ENCODE measurements at places on chromosomes 6 and 20.

GRCh38 chr6:161901740-161902426, 628.0 kb upstream of the AGPAT4 start:
- no peak for DNase-seq

DNA sequence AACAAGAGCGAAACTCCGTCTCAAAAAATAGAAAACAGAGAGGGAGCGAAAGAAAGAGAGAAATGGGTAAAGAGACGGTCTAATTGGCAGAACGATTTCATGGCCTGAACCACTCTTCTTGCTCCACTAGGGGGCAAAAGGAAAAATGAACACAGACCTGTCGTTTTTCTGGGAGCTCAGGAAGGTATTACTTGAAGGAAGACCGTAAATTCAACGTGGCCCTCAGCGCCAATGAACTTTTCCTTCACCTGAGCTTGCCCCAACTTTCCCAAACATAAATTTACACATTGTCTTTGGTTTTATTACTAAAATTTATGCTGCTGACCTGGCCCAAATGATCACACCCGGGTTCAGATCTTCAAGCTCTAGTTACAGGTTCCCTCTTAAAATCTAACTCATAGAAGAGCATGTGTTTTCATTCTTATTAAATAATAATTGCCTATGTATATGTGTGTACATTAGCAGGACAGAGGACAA, 67.3 kb downstream of the ATP9A start:
- DNase-seq: no peak

DNA sequence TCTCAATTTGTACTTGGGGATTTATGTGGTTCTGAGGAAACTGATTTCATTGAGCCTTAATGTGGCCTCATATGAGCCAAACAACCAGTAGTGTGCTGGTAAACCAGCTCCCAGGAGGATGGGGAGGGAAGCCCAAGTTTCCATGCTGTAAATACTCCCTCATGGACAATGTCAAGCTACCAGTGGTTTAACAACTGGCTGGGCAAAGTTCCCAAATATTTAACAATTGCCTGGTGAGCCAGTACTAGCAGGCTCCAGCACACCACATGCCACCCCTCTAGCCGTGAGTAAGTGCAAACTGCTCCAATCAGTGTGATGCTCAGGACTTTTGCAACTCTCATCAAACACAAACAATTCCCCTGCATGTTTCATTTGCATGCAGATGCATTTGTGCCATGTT, 19.2 kb upstream of the CDKN1A start:
- no peak for DNase-seq

DNA sequence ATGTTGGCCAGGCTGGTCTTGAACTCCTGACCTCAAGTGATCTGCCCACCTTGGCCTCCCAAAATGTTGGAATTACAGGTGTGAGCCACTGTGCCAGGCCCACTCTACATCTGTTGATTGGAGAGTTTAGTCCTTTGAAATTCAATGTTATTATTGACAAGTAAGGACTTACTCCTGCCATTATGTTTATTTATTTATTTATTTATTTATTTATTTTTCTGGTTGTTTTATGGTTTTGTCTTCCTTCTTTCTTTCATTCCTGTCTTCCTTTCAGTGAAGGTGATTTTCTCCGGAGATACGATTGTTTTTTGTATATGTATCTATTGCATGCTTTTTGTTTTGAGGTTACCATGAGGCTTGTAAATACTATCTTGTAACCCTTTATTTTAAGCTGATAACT, 602.6 kb downstream of the EPM2A start:
- no peak for DNase-seq

DNA sequence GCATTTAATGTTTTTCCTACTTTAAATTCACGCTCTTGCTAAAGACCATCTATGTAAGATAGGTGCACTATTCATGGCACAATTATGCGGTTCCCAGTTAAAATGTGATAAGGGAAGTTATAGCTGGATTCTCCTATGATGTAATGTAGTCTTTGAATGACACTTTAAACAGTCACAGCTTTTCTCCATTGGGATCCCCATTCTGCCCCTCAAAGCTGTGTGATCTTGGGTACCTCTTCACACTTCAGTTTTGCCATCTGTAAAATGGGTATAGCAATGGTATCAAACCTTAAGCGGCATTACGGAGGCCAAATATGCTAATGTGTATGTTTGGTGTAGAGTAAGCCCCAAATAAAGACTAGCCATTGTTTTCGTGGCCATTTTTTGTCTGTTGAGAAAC, 64.7 kb upstream of the ZNF217 start:
- DNase-seq: no peak

DNA sequence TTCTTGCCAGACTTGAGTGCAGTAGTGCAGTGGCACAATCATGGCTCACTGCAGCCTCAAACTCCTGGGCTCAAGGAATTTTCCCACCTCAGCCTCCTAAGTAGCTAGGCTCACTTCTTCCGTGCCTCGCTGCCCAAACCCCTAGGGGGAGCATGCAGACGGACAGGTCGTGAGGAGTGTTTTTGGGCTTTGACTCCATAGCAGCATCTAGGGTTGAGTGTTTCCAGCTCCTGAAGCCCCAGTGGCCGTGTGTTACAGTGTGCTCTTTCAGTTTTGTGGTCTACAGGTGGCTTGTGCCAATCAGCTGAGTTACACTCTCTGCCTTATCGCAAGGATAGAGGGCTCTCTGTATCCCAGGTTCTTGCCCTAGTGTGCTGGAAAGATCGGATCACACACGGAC, 33.4 kb downstream of the NCOA3 start:
- DNase-seq: no peak

DNA sequence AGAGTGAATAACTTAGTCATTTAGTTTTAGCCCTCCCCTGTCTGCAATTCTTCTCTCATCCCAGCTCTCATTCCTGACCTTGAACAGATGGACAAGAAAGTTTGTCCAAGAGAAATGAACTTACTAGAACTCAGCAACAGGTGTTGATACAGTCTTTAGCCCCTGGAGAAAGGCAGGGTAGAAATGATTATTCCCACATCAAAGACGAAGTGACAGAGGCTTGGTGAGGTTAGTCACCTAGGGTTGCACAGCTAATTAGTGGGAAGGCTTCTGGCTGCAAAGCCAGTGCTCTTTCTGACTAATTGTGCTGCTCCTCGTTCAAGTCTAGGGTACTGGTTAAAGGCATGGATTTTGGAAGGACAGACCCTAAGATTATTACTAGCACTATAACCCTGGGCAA, 4.5 kb downstream of the ZDHHC14 start:
- no peak for DNase-seq

DNA sequence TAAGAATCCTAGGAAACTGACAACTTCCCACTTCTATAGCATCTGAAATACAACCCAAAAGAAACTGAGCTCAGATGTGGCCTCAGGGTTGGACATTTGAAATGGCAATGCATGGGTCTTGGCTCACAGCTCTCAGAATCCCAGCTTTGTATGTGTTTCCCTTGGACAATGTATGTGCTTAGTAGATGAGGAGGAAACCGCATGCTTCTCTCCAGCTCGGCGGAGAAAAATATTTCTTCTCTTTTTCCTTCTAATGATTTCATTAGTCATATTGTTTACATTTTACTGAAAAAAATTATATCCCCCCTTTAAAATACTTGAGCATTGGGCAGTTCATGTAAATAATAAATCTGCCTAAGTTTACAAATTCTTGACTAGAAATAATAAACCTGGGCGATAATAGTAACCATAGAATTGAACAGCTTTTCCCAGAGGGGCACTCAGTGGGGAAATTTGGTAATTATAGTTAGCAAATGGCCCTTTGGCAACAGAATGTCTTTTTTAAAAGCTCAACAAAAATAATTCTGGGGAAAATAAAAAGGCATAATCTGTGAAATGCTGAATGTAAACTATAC, 55.3 kb downstream of the PFDN4 start:
- DNase-seq: no peak

GRCh38 chr20:40640667-40641066, 48.4 kb downstream of the MAFB start:
- DNase-seq: no peak

DNA sequence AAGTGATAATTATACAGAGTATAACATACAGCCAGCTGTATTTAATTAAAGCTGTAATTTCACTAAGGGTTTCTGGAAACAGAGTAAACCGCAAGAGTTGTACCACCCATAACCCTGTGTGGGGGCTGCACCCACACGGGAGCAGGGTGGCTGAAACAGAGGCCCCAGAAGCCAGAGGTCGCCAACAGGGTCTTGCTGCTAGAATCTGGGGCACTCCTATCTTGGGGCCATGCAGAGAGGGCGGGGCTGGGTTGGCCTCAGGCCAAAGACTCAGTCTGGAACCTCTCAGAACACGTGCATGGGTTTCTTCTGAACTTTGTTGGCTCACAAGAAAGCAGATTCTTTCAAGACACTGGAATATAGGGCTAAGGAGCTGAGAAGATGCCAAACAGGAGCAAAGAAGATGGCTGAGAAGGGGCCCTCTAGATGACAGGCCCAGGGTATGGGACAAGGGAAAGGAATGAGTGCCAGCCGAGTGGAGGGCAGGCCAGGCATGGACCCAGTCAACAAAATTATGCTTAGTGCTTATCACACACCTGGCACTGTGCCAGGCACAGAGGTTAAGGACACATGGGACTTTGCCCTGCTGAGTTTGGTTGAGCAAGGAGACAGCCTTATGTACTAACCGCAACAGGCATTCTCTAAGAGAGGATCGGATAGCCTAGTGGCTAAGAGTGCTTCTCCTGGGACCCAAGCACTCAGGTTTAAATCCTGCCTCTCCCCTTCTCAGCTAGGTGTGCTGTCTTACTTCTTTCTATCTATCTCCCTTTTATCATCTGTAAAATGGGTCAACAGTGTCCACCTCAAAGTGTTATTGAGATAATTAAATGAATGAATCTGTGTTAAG, 96.6 kb upstream of the FOXP4 start:
- peak; percentile 12 for DNase-seq

GRCh38 chr6:144468709-144469108, 183.6 kb downstream of the UTRN start:
- no peak for DNase-seq

DNA sequence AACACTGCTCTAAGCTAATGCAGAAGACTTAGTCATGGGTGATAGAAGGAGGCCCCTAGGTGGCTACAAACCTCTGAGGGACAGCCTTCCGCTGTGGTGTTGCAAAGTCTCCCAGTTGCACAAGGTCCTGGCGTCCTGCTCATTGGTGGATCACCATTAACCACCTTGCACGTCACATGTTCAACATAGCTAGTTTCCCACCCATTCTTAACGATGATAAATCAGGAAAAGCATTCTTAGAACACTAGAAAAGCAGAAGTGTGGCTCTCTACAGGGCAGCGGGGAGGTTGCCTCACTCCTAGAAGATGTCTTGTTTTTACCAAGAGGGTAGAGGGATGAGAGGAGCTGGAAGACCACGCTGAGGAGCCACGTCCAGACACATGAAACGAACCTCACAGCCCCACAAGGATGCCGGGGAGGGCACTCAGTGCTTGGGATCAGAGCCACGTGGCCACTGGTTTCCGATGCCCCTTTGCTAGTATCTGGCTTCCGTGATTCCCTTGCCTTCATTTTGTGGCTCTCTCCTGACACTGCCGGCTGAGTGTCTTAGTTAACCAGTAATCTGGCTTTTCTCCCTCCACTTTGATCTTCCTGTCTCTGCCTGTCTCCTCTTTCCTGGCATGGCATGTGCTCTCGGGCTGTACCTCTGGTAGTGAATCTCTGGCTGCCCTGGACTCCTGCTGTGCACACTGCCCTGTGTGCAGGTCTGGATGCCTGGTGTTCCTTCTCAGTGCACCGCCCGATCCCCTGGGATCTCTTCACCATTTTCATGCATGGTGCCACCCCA, 91.4 kb upstream of the NEDD9 start:
- DNase-seq: no peak

DNA sequence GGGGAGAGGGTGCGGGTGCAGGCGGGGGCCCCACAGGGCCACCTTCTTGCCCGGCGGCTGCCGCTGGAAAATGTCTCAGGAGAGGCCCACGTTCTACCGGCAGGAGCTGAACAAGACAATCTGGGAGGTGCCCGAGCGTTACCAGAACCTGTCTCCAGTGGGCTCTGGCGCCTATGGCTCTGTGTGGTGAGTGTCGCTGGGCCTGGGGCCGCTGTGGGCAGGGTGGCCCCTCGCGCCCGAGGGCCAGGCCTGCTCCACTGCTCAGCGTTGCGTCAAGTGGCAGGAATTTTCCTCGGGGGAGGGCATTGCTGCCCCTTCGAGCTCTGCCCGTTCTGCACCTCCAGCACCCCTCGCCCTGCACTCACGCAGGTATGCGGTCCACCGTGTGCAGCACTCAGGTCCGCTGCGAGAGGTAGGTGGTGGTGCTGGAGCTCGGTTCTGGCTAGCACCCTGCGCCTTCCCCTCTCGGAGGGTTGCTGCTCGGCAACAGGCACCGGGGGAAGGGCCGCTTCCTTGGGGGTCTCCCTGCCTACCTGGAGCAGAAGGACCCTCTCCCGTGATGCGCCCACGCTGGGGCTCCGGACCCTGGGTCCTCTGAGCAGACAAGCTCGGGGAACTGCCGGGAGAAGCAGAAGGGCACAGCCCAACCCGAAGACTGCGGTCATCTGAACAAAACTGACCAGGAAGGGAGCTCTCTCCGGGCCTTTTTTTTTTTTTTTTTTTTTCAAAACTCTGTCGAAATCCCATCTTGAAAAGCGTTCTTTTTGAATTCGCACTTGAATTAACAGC, 674 bp downstream of the MAPK14 start:
- DNase-seq: peak; percentile 9

DNA sequence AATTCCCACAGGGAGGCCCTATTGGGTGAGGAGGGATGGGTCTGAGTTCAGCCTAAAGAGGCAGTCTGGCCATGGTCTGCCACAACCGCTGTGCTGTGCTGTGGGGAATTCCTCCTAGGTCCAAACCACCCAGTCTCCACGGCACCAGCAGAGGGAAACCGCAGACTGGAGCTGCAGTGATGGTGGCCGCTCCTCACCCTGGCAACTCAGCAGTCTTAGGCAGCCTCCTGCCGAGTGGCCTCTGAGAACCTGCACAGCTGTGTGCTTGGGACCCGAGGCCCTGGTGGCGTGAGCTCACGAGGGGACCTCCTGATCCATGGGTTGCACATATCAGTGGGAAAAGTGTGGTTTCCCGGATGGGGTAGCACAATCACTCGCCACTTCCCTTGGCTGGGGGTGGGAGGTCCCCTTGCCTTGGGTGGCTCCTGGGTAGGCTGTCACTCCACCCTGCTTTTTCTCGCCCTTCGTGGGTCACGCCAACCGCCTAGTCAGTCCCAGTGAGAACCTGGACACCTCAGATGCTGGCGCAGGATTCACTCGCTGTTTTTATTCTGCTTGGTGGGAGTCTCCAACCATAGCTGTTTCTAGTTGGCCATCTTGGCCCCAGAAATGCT, 242.2 kb downstream of the CDH26 start:
- no peak for DNase-seq

DNA sequence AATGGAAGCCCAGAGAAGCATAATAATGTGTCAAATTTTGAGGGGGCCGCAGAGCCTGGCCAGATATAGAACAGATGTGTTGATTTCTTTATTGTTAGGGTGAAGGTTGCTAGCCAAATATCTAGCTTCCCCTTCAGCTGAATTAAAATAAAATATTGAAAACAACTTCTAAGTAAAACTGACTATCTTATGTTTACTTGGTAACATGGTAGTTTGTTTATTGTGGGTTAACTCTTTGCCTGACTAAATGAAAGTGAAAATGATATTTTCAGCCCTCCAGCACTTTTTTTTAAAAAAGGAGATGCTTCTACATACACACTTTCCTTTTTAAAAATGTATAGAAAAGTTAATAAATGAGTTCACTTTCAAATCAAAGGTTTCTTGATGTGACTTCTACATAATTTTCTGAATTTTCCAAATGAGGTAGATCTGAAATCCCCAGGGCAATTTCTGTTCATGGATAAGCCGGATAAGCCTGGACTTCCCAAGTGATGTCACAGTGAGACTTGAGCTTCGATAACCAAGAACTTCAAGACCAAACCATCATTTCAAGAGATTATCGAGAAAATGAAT, 172.1 kb upstream of the OLIG3 start:
- DNase-seq: no peak
